ENCODE measurements at places on chromosomes 3 and 15. TPM values are rescaled to one million over a fixed set of nuclear protein-coding genes. Genes with fewer than 3 reads are reported as not detected.

DNA sequence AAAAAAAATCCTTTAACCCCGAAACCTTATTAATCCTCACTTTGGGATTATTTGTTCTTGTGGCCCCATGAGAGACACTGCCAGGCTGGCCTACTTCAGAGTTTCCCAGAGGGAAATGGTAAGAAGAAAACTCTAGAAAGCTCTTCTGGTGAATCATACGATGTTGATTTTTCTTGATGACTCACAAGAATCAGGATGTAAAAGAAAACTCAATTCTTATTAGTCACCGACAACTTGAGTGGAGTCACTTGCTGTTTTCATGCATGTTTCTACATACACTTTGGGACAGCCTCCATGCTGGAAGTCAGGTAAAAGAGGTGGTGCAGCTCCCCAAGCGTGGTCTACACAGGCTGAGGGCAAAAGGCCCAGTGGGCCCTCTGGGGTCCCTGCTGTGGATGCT lies 42.8 kb downstream of the MYO5C start:
- no peak overlapping the region for H3K27ac ChIP-seq
- peak; percentile 95 for DNase-seq
- peaks cover 14% of the 10 kb centered on the region for H3K4me1 ChIP-seq
- H3K4me3 ChIP-seq = no peak overlapping the region

DNA sequence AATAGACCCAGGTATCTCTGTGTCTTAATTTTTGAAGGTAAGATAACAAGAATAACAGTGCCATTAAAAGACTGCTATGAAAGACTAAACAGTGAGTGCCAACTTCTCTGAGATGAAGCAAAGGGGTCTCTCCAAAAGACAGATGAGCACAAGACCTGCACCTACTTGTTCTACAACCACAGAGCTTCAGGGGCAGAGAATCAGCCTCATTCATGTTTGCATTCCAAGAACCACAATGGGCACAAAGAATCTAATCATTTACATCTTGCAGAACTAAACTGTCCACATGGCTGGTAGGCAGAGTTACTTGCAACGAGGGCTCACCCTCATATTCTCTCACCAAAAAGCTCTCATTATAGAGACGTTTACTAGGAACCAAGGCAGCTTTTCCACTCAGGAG lies 83.9 kb downstream of the PEAK1 start:
- no peaks in the 10 kb centered on the region for H3K27me3 ChIP-seq
- no peaks in the 10 kb centered on the region for H3K36me3 ChIP-seq
- no peak overlapping the region for H3K27ac ChIP-seq
- H3K4me1 ChIP-seq = peaks cover 5% of the 10 kb centered on the region
- no peak overlapping the region for H3K4me3 ChIP-seq
- no peak for DNase-seq

DNA sequence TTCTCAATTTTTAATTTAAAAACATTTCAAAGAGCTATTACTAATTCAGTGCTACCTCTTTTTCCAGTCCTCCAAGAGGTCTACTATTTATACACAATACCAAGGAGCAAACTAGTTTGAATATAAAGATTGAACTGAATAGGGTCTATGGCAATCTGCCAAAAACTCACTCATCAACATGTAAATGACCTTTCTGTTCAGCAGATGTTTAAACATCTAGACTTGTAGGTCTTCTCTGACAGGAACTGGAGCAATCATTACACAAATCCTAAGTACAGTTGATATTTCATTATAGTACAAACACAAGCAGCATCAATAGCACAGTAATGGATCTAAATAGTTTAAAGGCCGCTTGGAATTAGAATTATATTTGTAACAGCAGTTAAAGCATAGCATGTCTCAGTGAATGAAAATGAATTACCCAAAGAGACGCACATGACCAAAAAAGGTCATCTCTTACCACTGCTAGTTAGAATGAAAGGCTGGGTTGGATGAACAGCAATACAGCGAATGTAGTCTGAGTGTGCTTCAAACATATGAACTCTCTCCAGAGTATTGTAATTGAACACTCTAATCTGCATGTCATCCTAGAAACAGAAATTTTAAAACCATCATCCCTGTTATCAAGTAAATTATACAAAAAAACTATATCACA lies 10.7 kb downstream of the COPB2 start:
- no peaks in the 10 kb centered on the region for H3K27me3 ChIP-seq
- H3K27ac ChIP-seq = no peak overlapping the region
- peaks cover 8% of the 10 kb centered on the region for H3K36me3 ChIP-seq
- no peak overlapping the region for H3K4me3 ChIP-seq
- peak; percentile 15 for DNase-seq

DNA sequence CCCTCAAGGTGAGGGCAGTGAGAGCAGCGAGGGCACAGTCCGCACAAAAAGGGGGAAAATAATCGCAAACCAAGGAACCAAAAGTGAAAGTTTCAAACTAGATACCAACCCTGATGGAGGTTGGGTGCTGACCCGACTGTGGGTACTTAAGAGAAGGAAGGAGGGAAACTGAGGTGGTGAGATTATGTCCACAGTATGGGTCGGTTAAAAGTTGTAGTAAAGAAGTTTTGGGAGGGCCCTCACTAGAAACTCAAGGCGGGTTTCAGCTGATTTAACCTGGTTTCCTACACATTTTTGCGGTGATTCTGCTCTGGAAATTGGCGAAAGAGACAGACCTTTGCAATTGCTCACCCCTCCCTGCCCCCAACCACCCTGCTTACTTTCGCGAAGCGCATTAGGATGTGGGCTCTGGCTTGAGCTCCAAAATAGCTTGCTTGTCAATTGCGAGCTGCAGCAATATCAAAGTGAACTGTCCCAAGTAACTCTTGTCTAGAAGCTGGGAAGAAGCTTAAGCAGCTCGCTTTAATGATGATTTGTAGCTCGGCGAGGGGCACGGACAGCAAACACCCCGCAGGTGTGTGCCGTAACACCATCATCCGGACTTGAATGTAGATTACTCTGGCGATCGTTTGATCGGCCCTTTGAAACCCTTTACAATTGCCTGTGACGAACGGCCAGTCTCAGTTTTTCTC lies 15.8 kb downstream of the SOX2 start:
- no peaks in the 10 kb centered on the region for H3K36me3 ChIP-seq
- H3K4me1 ChIP-seq = no peaks in the 10 kb centered on the region
- H3K27me3 ChIP-seq = peaks cover 42% of the 10 kb centered on the region
- DNase-seq = no peak

DNA sequence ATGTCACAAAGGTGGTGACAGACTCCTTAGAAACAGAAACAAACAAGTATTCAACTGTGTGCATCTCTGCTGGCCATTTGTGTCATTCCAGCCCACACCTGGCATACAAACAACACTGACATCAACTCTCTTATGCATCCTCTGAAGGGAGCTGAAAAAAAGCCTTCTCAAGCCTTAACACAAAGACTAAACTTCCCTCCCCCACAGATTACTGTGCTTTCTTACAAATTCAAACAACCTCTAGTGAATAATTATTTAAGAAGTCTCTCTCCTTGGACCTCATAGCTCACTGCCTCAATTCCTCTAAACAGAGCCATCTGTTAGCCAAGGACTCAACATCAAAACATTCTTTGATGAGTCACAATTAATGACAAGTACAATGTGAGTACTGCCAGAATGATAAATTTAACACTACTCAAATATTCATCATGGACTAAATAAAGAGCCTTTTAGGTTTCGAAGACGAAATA lies 132.1 kb downstream of the WDR76 start:
- H3K4me1 ChIP-seq = peaks cover 11% of the 10 kb centered on the region
- H3K4me3 ChIP-seq = no peak overlapping the region
- H3K27me3 ChIP-seq = no peaks in the 10 kb centered on the region
- H3K36me3 ChIP-seq = no peaks in the 10 kb centered on the region
- DNase-seq = peak; percentile 97

PLOD2 gene
- 114 TPM for total RNA-seq

CAMK2N2 gene
- total RNA-seq = not detected

- H3K27ac ChIP-seq = no peak within 1 kb of the TSS
- no peaks in the 10 kb centered on the region for H3K4me1 ChIP-seq
- H3K4me3 ChIP-seq = no peak within 1 kb of the TSS
- DNase-seq = no peak
- no peaks in the 10 kb centered on the region for H3K27me3 ChIP-seq
Observed at GRCh38 chr3:46242120-46242519, at the start of gene CCR3. Gene CCR3, plus strand, starts transcription at chr3:46242460. Its CDS starts 22,699 bp downstream, at chr3:46265159.

DNA sequence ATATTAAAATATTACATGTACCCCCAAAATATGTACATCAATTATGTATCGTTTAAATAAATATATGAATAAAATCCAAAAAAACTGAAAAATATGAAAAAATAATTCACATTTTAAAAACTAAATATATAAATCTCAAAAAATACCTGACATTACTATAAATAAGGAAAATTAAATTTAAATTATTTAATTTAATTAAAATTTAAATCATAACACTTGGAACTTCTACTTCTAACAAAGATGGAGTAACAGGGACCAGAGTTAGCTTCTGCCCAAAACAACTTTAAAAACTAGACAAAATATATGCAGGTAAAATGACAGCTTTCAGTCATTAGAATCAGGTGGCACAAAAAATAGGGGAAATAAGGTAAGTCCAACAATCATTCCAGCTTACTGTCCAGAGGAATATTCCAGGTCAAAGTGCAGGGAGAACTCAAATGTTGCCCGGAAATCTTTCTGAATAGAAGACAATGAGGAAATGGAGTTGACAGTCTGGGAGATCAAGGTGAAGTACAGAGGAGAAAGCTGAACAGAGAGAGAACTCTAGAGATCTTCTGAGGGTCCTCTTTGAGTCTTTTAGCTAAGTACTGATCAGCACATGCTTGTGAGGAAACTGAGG lies 207.7 kb upstream of the ATP11B start:
- no peak overlapping the region for H3K27ac ChIP-seq
- no peak for DNase-seq
- H3K4me1 ChIP-seq = no peaks in the 10 kb centered on the region
- no peak overlapping the region for H3K4me3 ChIP-seq
- H3K36me3 ChIP-seq = no peaks in the 10 kb centered on the region

- H3K27ac ChIP-seq = peak overlapping the region; percentile 7
- no peak for DNase-seq
- peaks cover 20% of the 10 kb centered on the region for H3K4me1 ChIP-seq
- no peaks in the 10 kb centered on the region for H3K36me3 ChIP-seq
- H3K4me3 ChIP-seq = no peak overlapping the region
Observed at GRCh38 chr3:149449182-149449581, 25.3 kb upstream of the TM4SF4 start.

DNA sequence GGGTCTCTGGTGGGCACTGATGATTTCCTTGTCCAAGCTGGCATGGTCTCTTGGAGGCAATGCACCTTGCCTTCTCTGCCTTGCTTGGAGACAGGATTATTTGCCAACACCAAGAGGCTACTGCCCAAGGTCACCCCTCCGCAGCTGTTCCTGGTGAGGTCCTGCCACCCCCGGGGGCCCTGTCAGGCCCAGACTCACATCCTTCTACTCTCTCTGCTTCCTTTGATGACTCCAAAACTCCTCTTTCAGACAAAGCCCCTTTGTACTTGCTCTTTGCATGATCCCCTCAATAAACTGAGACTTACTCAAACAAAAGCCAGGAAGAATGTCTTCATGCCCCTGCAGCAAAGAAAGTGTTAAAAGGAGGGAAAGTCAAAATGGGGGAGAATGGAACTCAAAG lies 137.7 kb downstream of the MEX3B start:
- H3K4me3 ChIP-seq = no peak overlapping the region
- H3K4me1 ChIP-seq = no peaks in the 10 kb centered on the region
- no peak overlapping the region for H3K27ac ChIP-seq
- no peaks in the 10 kb centered on the region for H3K36me3 ChIP-seq

DNA sequence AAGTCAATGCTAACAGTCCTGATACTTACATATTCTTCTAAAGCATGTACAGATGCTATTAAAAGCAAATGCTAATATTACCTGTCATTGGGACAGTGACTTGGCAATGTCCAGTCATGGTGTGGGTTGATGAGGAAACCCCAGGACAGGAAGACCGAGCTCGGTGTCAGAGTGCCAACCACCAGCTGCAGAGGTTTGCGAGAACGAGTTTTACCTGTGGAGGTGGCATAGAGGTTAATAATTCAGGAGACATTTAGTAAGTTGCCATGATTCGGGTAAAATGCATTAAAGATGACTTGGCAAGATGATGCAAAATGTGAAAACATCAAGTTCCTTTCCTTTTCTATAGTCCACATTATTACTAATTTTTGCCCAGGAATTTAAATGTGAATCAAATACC lies 94.5 kb downstream of the ABI3BP start:
- H3K36me3 ChIP-seq = no peaks in the 10 kb centered on the region
- H3K27me3 ChIP-seq = no peaks in the 10 kb centered on the region
- peaks cover 8% of the 10 kb centered on the region for H3K4me1 ChIP-seq
- no peak for DNase-seq

- no peak overlapping the region for H3K27ac ChIP-seq
- no peaks in the 10 kb centered on the region for H3K36me3 ChIP-seq
- H3K4me1 ChIP-seq = no peaks in the 10 kb centered on the region
- H3K4me3 ChIP-seq = no peak overlapping the region
Observed at GRCh38 chr3:8103954-8104353, 397.7 kb upstream of the LMCD1 start.

MEX3B gene
- 8.1 TPM for total RNA-seq

GRCh38 chr3:145911016-145911415 lies 250.0 kb downstream of the PLOD2 start:
- H3K27me3 ChIP-seq = no peaks in the 10 kb centered on the region
- H3K4me3 ChIP-seq = no peak overlapping the region
- H3K36me3 ChIP-seq = no peaks in the 10 kb centered on the region
- no peaks in the 10 kb centered on the region for H3K4me1 ChIP-seq

GRCh38 chr3:66910266-66911055 lies 87.6 kb upstream of the KBTBD8 start:
- no peaks in the 10 kb centered on the region for H3K4me1 ChIP-seq
- H3K36me3 ChIP-seq = no peaks in the 10 kb centered on the region
- DNase-seq = no peak
- H3K27ac ChIP-seq = no peak overlapping the region
- no peak overlapping the region for H3K4me3 ChIP-seq
- no peaks in the 10 kb centered on the region for H3K27me3 ChIP-seq

DRD3 gene
- total RNA-seq = not detected

SPINK8 gene
- not detected for total RNA-seq

- H3K4me3 ChIP-seq = no peak overlapping the region
- H3K27me3 ChIP-seq = no peaks in the 10 kb centered on the region
- DNase-seq = no peak
- no peaks in the 10 kb centered on the region for H3K36me3 ChIP-seq
Observed at GRCh38 chr3:80055306-80055705, 287.5 kb upstream of the ROBO1 start.

- H3K4me1 ChIP-seq = no peaks in the 10 kb centered on the region
- H3K4me3 ChIP-seq = no peak overlapping the region
- no peak overlapping the region for H3K27ac ChIP-seq
Observed at GRCh38 chr15:63004211-63004610, 38.3 kb upstream of the TPM1 start.

- H3K27me3 ChIP-seq = peaks cover 4% of the 10 kb centered on the region
- no peaks in the 10 kb centered on the region for H3K4me1 ChIP-seq
- H3K36me3 ChIP-seq = no peaks in the 10 kb centered on the region
- DNase-seq = no peak
- H3K27ac ChIP-seq = no peak overlapping the region
Observed at GRCh38 chr3:126135406-126136076, 44.8 kb downstream of the ALDH1L1 start.

DNA sequence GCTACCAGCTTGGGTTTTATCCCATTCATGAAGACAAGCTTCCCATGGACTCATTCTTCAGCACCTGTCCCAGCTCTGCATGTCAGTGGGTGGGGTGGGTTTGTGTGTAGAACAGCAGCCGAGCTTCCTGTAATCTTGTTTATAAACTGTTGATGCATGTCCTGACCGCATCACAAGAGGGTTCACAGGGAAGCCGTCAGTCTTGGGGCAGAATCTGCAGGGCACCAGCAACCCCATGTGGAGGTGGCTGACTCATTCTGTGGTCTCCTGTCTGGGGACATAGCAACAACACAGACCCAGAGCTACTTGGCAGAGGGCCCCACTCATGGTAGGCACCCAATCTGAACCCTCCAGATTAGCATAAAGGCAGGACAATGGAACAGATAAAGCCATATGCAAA lies 35.6 kb downstream of the DAPK2 start:
- DNase-seq = peak; percentile 74
- no peaks in the 10 kb centered on the region for H3K36me3 ChIP-seq
- H3K4me3 ChIP-seq = no peak overlapping the region
- H3K27ac ChIP-seq = no peak overlapping the region

Measured in fibroblast of lung (primary cell).